Endothelial cell (in vitro differentiated cells): ENCODE measurements at places on chromosomes 12 and 14. TPM values are rescaled to one million over a fixed set of nuclear protein-coding genes. Genes with fewer than 3 reads are reported as not detected.
A peak's percentile ranks its signal among the peaks of the same experiment; 100 is the strongest.

PAPLN gene
- 1.1 TPM for total RNA-seq

ATG101 gene
- 30.6 TPM for total RNA-seq

KRT85 gene
- total RNA-seq = not detected

DLGAP5 gene
- total RNA-seq = 12.8 TPM

GRCh38 chr12:116150452-116150851, 127.0 kb downstream of the MED13L start:
- DNase-seq = no peak

GRCh38 chr12:951176-951575, 1.7 kb upstream of the RAD52 start:
- DNase-seq = no peak

- DNase-seq = peak; percentile 56
These were observed 365 bp upstream of the CCDC88C start for GRCh38 chr14:91417983-91418386.

DNA sequence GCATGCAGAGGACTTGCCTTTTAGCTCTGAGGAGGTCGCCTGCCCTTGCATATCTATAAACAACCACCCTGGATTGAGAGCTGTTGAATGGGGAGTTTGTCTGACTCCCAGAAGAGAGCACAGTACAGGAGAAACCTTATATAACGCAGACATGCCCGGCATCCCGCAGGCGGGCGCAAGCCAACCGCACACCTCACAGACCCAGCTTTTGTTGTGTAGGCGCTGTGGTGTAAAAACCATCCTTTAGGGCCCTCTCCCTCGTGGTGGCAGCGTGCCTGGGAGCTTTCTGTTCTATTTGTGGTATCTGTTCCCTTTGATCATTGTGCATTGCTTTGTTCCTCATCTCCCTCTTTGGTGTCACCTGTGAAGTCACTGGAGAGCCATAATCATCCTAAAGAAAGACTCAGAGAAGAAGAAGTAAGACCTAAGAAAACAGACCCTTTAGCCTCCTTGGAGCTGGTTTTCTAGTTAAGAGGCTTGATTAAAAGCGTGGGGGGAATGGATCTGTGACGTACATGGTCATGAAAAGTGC, 77.7 kb downstream of the ETV6 start:
- no peak for DNase-seq

DNA sequence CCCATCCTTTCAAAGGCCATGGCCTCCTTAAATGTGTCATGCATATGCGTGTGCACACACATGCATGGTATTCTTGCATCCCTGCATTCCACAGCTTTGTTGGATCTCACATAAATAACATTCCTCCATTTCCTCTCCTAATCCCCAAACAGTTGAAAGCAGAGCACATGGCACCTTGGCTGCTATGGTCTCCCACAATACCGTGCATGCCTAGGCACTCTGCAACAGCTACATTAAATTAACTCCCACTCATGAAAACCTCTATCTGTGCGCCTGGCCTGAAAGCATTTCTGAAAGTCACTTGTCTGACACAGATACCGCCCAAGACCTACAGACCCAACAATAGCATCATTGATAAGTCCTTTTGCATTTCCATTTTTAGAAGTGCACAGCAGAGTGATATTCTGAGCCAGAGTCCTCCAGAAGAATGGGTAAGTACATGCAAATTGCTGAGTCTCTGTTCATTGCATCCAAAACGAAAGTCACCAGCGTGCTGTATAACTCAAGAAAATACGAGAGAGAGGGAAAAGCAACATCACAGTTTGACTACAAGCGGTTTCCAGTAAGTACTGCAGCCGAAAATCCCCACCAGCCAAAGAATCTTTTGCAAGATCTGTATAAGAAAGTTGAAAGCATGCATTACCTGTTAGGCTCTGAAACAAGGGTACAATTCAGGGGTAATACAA, 436 bp downstream of the ASB2 start:
- DNase-seq = no peak

GRCh38 chr12:54998958-54999510, 14.5 kb upstream of the TESPA1 start:
- no peak for DNase-seq

- DNase-seq = no peak
These were observed 62.4 kb downstream of the GSC start for GRCh38 chr14:94707494-94707893.

GRCh38 chr14:102279688-102280348, 25.1 kb downstream of the MOK start:
- DNase-seq = no peak

DNA sequence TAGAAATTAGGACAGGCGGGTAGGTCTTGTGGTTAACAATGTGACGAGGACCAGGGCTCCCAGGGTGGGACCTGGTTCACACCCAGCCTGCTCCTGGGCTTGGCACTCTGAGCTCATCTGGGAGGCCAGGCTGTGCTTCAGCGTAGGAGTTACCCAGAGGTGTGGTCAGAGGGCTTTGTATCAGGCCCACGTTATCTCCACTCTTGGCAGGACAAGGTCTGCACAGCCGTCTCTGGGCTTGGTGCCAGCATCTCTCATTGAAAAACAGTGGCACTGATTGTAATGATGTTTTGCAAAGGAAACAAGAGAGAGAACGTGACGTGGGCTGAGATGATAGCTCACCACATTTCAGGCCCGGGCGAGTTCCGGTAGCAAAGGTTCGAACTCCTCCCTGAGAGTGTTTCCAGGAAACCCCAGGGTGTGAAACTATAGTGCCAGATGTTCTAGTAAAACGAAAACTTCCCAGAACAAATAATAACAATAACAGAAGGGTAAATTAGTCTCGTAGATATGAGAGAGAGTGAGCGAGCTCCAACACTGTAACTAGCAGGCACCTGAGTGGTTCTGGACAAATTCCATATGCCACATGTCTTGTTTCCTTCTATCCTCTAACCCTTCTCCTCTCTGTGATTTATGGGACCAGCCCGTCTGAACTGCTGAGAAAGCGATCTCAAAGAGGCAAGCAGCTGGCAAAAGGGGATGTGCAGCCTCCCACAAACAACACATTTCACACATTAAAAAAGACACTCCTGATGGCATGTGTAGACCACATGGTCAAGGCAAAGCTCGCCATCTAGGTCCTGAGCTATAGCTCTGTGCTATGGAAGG, 227.3 kb downstream of the KTN1 start:
- DNase-seq = no peak
